ENCODE measurements at places on chromosomes 12 and 14.

DNA sequence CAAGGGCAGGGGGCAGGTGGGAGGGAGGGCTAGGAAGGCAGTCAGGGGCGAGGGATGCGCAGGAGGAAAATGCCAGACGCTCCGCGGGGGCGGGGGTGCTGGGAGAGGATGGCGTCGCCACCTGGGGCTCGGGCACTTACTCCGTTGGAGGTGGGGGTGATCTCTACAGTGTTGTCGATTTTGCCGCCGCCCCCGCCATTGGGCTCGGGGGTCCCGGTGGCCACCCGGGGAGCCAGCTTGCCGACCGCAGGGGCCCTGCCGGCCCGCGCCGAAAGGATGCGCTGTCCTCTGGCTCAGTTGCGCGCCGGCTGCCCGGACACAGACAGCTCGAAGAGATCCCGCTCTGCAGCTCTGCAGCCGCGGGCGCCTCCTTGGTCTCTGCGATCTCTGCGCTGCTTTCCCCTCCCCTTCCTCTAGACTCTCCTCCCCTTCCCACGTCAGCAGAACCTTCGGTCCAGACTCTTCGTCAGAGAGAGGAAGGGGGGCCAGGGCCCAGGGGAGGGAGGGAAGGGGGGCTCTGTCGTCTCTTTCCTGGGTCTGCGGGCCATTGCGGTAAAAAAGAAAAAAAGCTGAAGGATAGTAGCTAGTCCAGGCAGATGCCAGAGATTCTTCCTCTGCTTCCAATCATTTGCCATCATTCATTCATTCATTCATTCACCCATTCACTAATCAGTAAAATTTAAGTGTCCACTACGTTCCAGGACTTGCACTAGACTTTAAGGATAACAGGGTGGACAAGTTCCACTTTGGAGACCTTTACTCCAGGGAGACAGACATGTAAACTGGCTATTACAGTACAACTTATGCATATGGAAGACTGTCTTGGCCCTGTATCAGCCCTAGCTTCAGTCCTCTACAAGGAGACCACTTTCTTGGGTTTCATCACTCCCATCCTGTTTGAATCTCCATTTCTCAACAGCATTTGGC, at the start of gene SLC22A17:
SLC22A17 (minus strand) TSS at position 382 of the 927 bp plus-strand sequence.
- peak; percentile 36 for DNase-seq

GRCh38 chr14:100022772-100023451, 42.3 kb upstream of the EVL start:
- no peak for DNase-seq

- DNase-seq: no peak
Observed at GRCh38 chr12:65449400-65449799, 170.9 kb downstream of the MSRB3 start.

GRCh38 chr12:49461221-49461620, 77.6 kb upstream of the KCNH3 start:
- no peak for DNase-seq

GRCh38 chr12:110280392-110280778, 662 bp upstream of the ATP2A2 start:
- peak; percentile 57 for DNase-seq

GRCh38 chr12:71349950-71350349, 89.6 kb upstream of the LGR5 start:
- DNase-seq: no peak

DNA sequence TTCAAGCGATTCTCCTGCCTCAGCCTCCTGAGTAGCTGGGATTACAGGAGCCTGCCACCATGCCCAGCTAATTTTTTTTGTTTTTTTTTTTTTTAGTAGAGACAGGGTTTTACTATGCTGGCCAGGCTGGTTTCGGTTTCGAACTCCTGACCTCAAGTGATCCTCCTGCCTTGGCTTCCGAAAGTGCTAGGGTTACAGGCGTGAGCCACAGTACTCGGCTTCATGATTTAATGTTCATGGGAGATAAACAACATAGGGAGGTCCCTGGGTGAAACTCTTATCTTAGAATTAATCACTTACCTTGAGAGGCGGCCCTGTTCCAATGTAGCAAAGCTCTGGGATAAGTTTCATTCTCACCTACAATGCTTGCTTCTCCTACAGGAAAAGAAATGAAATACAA, 48.3 kb downstream of the SEL1L start:
- no peak for DNase-seq

GRCh38 chr12:68325966-68326365, 6.2 kb downstream of the MDM1 start:
- no peak for DNase-seq

DNA sequence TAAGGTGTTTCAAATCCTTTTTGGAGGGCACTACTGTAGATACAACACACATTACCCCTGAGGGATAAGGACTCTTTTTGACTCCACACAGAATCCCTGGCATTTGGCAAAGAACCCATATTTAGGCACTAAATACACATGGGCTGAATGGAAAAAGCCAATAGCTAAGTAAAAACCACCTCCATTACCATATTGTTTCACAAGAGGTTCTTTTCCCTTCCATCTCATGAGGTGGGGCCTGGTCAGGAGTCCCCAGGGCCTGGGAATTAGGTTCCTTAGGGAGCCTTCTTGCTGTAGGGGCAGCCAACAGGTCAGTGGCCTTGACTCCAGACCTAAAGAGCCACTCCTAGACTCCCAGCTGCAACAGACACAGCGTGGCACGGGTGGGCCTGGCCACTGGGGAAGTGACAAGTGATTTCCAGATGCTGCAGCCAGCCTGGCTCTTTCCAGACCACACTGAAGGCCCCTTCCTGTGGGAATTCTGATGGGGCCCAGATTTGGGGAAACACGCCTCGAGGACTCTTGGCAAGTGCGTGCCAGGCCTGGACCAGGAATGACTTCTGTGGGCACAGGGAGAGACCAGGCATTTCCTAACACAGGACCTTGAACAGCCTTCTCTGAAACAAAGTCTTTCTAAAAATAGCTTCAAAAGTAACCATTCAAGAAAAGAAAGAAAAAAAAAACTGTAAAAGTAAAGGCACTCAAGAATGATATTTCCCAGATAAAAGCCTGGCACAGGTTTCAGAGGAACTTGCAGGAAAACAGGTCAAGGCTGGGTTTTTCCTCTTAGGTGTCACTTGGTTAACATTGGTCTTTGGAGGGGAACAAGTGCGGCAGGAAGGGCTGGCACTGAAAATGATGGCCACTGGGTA, 18.1 kb downstream of the SSH1 start:
- DNase-seq: no peak

GRCh38 chr14:100740929-100741328, 14.2 kb downstream of the DLK1 start:
- DNase-seq: no peak

DNA sequence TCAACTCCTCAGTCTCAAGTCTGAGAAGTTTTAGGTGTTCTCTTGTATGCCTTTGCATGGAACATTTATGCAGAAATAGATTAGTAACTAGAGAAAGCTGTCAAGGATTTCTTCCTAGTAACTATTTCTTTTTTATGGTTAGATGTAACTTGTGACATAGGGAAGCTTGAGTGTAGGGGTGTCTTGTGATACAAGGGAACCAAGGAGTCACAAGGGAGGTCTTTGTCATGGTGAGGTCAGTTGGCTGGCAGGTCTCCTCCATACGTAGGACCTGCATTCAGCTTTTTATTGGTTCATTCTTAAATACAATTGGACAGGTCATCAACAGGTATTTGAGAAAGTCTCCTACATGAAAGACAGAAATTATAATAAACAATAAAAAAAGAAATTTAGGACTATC, 394.0 kb upstream of the CCDC196 start:
- DNase-seq: no peak

GRCh38 chr14:21543963-21544362, 17.8 kb upstream of the SALL2 start:
- no peak for DNase-seq

- DNase-seq: no peak
Observed at GRCh38 chr12:32400114-32400672, 835 bp downstream of the FGD4 start.

DNA sequence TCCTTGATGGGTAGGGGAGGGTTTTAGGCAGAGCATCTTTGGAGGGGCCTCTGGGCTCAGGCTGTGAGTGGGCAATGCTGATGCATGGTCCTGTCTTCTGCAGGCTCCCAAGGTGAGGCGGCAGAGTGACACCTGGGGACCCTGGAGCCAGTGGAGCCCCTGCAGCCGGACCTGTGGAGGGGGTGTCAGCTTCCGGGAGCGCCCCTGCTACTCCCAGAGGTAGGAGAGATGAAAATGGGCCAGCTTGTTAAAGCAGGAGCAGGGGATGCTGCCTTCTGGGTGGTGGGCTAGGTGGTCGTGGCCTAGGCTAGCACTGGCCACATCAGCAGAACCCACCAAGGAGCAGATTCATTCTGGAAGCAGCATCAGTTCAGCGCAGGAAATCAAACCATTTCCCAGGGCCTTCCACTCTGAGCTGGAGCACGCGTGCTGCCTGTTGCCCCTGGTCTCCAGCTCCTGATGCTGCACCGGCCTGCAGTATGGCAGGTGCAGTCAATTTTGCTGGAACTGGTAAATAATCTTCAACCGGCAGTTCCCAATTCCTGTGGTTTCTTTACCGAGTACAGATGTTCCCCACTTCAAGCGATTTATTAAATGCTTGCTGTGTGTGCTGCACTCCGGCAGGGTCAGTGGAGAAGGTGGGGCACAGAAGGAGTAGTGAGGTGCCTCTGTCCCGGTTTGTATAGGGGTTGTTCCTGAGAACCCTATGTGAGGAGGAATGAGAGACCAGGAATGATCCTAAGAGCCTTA, 7.4 kb downstream of the PAPLN start:
- DNase-seq: no peak

GRCh38 chr12:6620885-6621274, 13.7 kb upstream of the CHD4 start:
- no peak for DNase-seq

DNA sequence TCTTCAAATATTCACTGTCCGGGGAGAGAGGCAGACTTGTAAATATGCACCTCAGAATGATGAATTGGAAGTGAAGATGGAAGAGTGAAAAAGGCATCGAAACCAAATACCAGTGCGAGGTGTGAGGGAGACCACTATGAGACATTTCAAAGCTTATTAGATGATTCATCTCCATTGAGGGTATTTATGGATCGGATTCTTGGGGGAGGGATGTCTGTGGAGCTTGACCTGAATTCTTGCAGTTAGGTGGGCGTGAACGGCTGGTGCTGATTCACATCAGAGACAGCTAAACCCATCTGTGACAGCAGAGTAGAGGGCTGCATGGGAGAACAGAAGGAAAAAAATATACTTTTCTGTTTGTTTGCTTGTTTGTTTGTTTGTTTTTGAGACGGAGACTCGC, 677.2 kb downstream of the AACS start:
- no peak for DNase-seq

- DNase-seq: no peak
Observed at GRCh38 chr14:73189651-73190050, 47.7 kb upstream of the PAPLN start.

- no peak for DNase-seq
Observed at GRCh38 chr14:96098309-96098998, 59.3 kb downstream of the C14orf132 start.

DNA sequence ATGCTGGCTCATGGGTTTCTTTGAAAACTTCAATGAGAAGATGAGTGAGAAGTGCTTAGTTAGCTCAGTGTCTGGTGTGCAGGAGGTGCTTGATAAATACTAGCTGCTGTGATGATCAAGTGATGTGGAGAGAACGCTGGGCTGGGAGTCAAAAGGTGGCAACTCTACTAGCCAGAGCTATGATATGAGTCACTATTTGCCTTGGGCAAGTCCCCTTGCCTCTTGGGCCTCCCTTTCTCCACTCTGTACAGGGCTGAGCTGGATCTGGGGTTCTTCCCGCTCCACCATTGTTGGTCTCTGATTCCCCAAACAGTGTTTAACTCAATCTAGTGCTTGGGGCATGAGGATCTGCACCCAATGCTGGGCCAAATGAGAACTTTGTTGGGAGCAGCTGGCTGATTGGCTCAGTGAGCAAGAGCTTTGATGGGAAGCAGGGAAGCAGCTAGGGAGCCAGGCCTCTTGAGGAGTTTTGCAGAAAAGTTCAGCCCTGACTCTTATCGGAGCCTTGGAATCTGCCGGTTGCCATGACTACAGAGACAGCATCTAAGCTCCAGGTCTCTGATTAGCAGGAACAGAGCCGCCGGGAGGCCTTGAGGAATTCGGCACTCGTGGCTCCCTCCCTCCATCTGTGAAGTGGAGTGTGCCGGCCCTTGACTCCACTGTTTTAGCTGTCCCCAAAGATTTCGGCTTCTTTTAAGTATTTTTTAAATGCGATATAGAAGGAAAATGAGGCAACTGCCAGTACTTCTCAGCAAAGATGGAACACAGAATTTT, 82.1 kb upstream of the HSPB8 start:
- DNase-seq: no peak

- no peak for DNase-seq
Observed at GRCh38 chr14:77848031-77848430, 48.1 kb downstream of the ADCK1 start.

GRCh38 chr12:57001448-57001906, 4.9 kb downstream of the ZBTB39 start:
- peak; percentile 54 for DNase-seq

GRCh38 chr12:124675881-124676713, 108.7 kb upstream of the NCOR2 start:
- no peak for DNase-seq

GRCh38 chr12:29781705-29782266, 2.0 kb downstream of the TMTC1 start:
- no peak for DNase-seq

GRCh38 chr12:72453066-72453465, 180.9 kb downstream of the TRHDE start:
- DNase-seq: no peak

- DNase-seq: no peak
Observed at GRCh38 chr12:27711317-27711682, 668 bp downstream of the MRPS35 start.

DNA sequence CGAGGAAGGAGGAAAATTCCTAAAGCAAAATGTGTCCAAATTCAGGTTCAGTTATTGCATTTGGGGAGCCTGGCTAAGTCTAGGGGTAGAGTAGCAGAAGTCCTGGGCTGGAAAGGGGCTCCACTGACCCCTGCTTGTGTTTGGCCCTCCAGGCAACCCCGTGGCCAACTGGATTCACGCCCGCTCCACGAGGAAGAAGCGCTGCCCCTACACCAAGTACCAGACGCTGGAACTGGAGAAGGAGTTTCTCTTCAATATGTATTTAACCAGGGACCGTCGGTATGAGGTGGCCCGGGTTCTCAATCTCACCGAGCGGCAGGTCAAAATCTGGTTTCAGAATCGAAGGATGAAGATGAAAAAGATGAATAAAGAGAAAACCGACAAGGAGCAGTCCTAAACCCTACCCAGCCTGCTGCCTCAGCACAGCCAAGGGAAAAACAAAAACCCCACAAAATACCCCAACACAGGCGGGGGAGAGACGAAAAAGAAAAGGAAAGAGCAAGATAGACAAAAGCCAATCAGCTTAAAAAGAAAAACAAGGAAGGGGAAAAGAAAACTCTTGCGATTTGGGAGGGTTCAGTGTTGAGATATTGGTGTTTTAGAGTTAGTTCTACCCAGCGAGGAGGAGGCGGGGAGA, 2.4 kb downstream of the HOXC9 start:
- no peak for DNase-seq

DNA sequence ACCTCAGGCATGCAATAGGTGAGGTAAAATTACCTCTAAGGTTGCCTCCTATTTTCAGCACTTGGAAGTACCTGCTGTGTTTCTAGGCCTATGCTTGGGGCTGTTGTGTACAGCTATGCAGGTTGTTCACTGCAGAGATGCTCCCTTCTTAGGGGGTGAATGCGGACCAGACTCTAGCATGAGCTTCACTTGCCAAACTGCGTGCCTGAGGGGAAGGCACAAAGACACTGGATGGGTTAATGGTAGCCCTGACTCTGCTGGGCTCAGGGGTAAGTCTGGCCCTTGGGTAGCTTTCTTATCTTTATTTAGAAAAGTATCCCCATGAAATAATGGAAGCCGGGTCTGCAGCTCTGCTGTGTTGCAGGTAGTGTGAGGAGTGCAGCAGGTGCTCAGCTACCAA, 35.7 kb downstream of the B4GALNT3 start:
- DNase-seq: no peak
